ENCODE measurements at places on chromosomes 16 and 17.
A peak's percentile ranks its signal among the peaks of the same experiment; 100 is the strongest.

DNA sequence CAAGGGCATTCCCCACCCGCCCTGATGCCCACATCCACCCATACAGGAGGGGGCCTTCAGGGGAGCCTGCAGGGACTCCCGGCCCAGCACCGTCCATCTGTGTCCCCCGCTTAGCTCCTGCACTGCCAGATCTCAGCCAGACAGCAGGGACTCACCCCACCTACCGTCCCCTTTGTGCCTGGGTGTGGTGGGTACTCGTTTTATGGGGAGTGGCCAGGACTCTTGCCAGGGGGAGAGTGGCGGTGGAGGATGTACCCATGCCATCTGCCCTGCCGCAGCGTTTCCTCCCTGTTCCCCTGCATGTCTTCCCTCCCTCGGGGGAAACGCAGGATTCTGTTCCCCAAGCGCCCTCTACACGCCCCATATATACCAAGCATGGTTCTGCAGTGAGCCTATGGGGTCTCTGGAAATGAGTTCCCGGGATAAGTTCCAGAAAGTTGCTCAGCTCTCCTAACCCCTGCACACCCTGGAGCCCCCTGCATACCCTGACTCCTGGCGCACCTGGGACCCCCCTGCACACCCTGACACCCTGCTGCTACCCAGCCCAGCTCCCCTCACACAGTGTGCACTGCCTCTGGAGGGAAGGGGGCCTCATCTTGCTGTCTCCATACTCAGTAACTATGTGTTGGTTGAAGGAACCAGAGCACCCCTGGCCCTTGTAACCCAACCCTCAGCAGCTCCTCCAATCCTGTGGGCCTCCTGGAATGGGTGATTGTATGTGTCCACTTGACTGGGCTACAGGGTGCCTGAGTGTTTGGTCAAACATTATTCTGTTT lies 4.2 kb upstream of the MAFG start:
- DNase-seq, result no peak

GRCh38 chr16:3187798-3188674 lies at the start of gene OR1F1:
Gene OR1F1 (plus strand): TSS chr16:3188204.
- no peak for DNase-seq

DNA sequence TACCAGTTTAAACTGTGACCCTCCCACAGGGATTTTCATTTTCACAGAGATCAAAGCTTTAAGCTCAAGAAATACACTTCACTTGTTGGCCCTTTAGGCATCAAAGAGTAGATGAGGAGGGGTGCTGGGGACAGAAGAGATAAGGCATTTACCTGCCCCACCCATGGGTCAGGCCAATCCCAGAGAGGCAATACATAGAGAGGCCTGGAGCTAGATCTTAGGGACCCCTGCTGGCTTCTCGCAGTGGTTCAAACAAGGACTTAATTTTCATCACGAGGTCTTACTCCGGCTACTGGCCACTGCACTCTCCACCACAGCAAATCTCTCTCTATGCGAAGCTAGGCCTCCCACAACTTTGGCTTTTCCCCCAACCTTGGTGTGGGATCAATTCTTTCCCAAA lies 46.6 kb downstream of the NOG start:
- no peak for DNase-seq

DNA sequence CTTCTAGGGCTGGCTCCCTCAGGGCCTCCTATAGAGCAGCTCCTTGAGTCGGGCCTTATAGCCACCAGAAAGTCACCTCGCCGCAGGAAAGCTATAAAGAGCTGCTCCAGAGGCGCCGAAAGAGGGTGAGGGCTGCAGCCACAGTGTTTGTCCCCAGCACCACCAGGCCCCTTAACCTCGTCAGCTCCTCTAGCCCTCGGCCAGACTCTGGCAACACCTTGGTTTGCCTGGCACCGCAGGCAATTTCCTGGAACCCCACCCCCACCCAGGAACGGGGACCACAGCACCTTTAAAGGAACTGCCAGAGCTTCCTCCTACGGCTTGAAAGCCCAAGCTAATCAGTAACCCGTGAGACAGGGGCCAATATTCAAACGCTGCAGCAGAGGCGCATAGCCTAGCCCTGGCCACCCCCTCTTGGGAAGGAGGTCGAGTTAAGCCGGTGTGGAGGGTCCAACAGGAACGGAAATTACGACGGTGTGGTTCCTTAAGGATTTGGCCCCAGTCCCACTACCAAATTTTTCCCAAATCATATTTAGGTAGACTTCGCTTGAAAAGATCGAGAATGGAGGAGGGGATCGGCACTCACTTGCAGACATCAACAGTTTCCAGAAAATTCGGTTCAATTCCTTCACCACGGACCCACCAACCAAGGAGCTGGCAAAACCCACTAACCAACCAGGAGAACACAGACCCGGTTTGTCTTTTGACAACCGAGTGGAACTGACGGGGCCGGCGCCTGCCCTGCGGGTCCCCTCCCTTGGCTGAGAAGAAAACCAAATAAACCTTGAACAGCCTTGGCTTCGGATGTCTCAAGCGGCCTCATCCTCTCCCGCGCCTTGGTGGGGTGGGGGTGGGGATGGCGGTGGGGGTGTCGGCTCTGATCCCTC lies 3.0 kb downstream of the HOXB6 start:
- DNase-seq, result no peak

- DNase-seq, result no peak
These were observed 17.8 kb upstream of the NTN1 start for GRCh38 chr17:9003355-9004131.

GRCh38 chr17:16986391-16986790 lies 14.5 kb upstream of the TNFRSF13B start:
- no peak for DNase-seq

- DNase-seq, result no peak
These were observed 82.3 kb downstream of the ARHGAP23 start for GRCh38 chr17:38510421-38511149.

GRCh38 chr17:70552230-70552981 lies 383.1 kb downstream of the KCNJ2 start:
- no peak for DNase-seq

- no peak for DNase-seq
These were observed 20.4 kb downstream of the KIAA0513 start for GRCh38 chr16:85047867-85048455.

DNA sequence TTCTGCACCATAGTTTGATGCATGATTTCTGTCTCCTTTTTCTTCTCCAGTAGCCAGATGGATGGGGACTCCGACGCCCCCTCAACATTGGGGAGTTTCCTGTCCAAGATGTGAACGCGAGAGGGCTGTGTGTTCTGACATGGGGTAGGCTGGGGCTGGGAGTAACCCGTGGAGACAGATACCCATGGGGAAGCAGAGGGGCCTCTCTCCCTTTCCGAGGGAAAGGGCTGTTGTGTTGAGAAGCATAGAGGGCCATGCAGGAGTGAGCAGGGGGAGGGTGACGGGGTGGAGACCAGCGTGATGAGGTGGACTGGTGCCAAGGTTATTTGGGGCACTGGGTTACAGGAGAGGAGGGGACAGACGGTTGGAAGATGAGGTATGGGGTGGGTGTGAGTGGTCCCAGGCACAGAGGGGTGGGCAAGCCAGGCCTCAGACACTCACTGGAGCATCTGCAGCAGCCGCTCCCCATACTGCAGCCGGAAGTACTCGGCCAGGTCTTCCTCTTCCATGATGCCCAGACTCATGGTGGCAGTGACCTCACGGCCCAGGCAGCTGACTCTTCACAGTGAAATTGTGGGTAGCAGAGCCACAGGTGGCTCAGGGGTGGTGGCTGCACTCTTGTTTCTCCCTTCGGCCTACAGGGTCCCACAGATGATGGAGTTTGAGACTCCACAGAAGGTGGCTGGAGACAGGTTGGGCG lies 400 bp downstream of the CCDC42 start:
- DNase-seq, result no peak

GRCh38 chr16:85750827-85751697 lies at the start of gene C16orf74:
Gene C16orf74 (minus strand): TSS chr16:85751096. CDS start chr16:85735217, 15,879 bp downstream.
- no peak for DNase-seq

- no peak for DNase-seq
These were observed 68.8 kb downstream of the KATNIP start for GRCh38 chr16:27618606-27619327.

DNA sequence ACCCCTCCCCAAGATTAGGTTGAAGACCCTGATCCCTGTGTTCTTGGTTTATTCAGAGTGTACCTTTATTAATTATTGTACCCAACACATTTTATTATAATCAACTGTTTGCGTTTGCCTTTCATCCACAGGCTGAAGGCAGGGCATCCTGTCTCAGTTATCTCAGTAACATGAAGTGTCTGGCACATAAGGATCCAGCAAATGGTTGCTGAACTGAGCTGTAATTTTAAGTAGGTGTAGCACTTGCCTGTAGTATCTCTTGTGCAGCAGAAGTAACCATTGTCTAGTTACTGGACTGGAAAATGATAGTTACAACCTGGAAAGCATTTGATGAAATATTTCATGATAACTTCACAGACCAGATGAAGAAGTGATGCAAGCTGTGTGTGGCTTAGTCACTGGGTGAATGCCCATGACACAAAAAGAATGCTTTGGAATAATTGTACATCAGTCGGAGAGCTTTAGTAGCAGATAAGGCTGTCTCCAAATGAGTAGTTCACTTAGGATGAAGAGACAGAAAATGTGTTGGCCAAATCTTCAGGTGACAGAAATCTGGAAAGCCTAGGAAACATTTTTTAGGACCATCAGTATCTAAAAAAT lies 56.6 kb downstream of the ESRP2 start:
- no peak for DNase-seq

DNA sequence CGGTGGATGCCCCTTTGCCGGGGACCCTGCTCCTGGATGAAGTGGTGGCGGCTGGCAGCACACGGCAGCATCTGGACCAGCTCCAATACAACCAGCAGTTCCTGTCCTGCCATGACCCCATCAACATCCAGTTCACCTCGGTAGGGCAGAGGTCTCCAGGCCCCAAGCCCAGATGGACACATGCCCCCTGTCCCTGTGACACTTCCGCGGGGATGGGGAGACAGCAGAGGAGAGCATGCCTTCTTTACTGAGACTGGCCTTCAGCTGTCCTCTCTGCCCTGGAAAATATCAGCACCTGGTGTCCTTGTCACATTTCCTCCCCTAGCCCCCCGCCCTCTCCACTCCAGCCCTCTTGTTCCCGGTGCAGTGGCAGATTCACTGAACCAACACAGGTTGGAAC lies 6.2 kb downstream of the CHAD start:
- DNase-seq, result no peak

DNA sequence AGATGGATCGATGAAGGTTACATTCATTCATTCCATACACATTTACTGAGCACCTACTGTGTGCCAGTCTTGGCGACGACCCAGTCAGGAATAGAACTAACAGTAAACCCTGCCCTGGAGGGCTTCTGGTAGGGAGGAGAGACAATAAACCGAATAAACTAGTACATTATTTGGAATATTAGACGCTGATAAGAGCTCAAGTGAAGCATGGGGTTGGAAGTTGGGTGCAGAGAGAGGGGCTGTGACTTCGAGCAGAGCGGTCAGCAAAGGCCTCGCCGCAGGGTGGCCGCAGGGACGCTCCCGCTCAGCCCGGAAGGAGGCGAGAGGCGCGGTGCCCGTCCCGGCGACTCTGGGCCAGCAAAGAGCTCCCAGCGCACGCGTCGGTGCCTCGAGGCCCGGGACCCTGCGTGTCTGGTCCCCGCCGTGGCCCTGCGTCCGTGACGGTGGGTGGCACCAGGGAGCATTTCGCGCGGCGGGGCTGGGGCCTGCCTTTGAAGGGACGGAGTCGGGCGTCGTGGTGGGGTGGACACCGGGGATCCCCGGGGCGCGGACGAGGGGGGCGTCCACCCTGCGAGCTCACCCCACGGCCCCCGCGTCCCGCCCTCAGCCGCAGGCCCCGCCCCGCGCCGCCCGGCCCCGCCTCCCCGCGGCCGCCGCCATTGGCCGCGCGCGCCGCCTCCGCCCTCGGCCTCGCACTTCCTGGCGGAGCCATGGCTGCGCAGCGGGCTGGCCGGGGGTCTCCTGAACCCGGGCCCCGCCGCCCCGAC lies at the start of gene KLHL36:
Gene KLHL36 (plus strand): TSS at position 684 of the 767 bp plus-strand sequence. CDS start 2,357 bp downstream, outside the sequence.
- peak; percentile 85 for DNase-seq

DNA sequence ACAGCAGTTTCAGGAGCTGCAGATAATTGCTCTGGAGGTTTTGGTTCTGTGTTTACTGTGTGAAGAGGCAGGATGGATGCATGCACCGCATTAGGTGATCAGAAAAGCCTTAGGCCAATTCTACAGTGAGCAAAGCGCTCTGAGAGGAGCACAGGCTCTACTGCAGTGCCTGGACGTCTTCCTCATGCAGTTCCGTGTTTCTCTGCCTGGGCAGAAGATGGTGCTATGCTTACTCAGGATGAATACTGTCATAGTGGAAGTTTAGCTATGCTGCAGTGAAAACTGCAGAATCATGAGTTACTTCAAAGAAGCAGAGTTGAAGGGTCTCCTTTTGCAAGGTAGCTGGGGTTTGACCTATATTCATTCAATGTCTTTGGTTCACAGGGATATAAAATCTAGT lies 1012.4 kb downstream of the KCNJ18 start:
- no peak for DNase-seq

DNA sequence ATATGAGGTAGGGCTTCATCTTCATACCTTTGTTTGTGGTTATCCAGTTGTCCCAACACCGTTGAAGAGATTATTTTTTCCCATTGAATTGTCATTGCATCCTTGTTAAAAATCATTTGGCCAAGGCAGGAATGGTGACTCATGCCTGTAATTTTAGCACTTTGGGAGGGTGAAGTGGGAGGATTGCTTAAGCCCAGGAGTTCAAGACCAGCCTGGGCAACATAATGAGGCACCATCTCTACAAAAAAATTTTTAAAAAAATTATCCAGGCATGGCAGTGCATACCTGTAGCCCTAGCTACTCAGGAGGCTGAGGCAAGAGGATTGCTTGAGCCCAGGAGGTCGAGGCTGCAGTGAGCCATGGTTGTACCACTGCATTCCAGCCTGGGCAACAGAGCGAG lies 223.9 kb downstream of the TANC2 start:
- DNase-seq, result no peak

DNA sequence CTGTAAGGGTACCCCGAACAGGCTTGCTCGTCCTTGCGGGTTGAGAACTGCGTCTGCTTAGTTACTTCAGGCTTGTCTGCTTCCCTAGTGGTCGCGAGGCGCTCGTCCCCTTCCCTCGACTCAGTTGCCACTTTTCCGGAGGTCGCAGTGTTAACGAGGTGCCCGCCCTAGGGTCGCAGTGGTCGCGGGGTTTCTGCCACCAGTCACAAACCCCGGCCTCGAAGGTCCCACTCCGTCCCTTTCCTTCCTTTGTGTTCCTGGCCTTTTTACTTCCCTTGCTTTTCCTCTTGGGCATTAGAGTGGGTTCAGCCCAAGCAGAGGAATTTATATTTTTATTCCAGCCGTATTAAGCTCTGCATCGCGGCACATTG lies 299 bp downstream of the NUP85 start:
- DNase-seq, result no peak

GRCh38 chr17:81477173-81477572 lies 35.4 kb downstream of the ACTG1 start:
- DNase-seq, result no peak

GRCh38 chr17:27552276-27552732 lies 78.7 kb upstream of the LGALS9 start:
- no peak for DNase-seq

DNA sequence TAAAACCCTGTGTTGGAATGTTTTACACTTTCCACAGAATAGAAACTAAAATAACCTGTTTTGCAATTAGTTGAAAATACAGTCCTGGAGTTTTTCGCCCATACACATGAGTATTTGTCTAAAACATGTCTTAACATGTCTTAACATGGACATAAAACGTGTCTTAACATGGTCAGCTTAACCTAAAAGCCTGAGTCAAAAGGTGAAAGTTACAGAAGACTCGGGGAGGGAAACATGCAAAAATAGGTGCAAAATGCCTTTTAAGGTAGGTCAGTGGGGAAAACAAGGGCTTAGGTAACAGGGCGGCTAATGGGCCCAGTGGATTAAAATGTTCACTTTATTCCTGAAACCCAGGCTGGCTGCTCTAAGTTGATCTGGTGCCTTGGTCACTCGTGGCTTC lies 56.1 kb upstream of the RBL2 start:
- no peak for DNase-seq

GRCh38 chr17:32299580-32300164 lies 34.0 kb downstream of the RHBDL3 start:
- no peak for DNase-seq

- peak; percentile 48 for DNase-seq
These were observed 90.8 kb downstream of the TBC1D16 start for GRCh38 chr17:79944821-79945391.
